Kidney (tissue), 22 donors: ENCODE measurements at places on chromosomes 5 and 9.

DNA sequence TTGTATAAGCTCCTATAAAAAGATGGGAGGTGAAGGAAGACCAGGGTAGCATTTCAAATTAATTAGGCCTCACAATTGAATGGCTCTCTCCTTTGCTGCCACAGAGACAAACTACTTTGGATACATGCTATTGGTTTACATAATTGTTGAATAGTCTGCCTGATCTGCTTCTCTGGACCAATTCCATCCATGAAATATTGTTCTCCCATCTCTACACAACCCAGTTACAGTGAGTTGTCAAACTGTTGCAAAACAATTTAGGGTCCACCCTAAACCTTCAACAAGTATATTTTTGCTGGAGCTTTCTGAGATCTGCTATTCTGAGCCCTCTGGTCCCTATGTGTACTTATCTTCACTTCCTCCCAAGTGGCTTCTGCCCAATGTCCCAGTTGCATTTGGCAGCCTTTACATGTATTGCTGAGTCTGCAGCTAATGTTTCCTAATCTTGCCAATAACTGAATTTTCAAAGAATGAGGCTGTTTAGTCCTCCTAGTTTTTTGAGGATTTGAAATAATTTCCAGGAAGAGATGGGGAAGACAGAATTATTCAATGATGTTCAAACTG, 38.9 kb downstream of the AGTPBP1 start:
- H3K4me1 ChIP-seq: no peaks in the 10 kb centered on the region
- H3K36me3 ChIP-seq: no peaks in the 10 kb centered on the region
- H3K4me3 ChIP-seq: no peak overlapping the region
- no peaks in the 10 kb centered on the region for H3K27me3 ChIP-seq
- no peak overlapping the region for H3K27ac ChIP-seq

- no peaks in the 10 kb centered on the region for H3K27me3 ChIP-seq
- no peak overlapping the region for H3K27ac ChIP-seq
- no peaks in the 10 kb centered on the region for H3K4me1 ChIP-seq
- no peak for DNase-seq
These were observed 24.6 kb upstream of the CER1 start for GRCh38 chr9:14747111-14747510.

GRCh38 chr9:130985029-130985428, 23.9 kb upstream of the LAMC3 start:
- H3K27ac ChIP-seq: no peak overlapping the region
- no peaks in the 10 kb centered on the region for H3K4me1 ChIP-seq
- no peaks in the 10 kb centered on the region for H3K36me3 ChIP-seq
- H3K27me3 ChIP-seq: no peaks in the 10 kb centered on the region
- H3K4me3 ChIP-seq: no peak overlapping the region
- no peak for DNase-seq

- no peak for DNase-seq
- H3K36me3 ChIP-seq: no peaks in the 10 kb centered on the region
- H3K27ac ChIP-seq: no peak overlapping the region
- H3K4me3 ChIP-seq: no peak overlapping the region
- H3K4me1 ChIP-seq: no peaks in the 10 kb centered on the region
These were observed 108.4 kb downstream of the GHR start for GRCh38 chr5:42531611-42532010.
